ENCODE measurements at places on chromosomes 7 and 10.
A peak's percentile ranks its signal among the peaks of the same experiment; 100 is the strongest.

GRCh38 chr10:125565046-125565445, 117.9 kb downstream of the TEX36 start:
- DNase-seq = no peak

DNA sequence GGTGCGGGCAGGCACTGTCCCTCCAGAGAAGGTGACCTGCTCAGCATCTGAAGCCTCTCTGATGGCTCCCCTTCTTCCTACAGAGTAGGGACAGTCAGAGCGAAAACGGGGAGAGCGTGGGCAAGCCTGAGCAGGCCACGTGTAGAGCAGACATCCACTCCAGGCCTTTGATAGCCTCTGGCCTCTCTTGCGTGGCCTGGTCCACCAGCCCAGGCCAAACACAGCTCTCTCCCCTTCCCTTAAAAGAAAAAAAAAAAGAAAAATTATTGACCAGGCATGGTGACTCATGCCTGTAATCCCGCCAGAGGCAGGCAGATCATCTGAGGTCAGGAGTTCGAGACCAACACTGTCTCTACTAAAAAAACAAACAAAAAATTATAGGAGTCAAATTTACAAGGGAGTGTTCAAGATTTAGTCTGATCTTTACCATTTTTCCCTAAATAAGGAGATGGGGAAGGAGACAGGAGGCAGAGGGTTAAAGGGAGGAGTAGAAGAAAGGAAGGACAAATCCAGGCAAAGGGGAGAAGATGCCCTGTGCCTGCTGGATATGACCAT, 84.8 kb downstream of the PLXNA4 start:
- DNase-seq = no peak

DNA sequence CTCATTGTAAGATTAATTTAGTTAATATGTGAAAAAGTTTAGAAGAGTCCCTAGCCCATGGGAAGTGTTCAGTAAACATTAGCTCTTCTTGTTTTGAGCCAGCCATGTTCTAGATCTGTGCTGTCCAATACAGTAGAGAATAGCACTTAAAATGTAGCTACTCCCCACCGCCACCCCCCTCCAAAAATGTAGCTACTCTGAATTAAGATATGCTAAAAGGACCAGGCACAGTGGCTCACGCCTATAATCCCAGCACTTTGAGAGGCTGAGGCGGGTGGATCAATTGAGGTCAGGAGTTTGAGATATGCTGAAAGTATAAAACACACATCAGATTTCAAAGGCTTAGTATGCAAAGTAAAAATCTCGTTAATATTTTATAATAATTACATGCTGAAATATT, 47.3 kb upstream of the MXI1 start:
- DNase-seq = no peak

DNA sequence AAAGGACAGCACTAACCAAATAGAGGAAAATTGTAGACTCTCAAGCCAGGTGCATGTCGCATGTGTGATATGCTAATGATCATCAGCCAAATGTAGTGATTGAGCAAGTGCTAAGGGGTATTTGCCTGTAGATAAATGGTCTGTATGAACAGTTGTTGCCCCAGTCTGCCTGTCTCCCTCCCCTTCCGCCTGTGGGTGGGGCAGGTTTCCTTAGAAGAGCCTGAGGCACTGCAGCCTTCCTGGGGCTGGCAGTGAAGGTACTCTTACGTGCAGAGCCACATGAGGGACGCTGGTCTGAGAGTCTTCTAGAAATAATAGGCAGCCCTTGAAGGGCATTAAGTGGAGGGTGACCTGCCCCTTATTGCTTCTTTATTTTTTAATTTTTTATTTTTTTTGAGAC, 152.1 kb downstream of the SNX10 start:
- DNase-seq = no peak

DNA sequence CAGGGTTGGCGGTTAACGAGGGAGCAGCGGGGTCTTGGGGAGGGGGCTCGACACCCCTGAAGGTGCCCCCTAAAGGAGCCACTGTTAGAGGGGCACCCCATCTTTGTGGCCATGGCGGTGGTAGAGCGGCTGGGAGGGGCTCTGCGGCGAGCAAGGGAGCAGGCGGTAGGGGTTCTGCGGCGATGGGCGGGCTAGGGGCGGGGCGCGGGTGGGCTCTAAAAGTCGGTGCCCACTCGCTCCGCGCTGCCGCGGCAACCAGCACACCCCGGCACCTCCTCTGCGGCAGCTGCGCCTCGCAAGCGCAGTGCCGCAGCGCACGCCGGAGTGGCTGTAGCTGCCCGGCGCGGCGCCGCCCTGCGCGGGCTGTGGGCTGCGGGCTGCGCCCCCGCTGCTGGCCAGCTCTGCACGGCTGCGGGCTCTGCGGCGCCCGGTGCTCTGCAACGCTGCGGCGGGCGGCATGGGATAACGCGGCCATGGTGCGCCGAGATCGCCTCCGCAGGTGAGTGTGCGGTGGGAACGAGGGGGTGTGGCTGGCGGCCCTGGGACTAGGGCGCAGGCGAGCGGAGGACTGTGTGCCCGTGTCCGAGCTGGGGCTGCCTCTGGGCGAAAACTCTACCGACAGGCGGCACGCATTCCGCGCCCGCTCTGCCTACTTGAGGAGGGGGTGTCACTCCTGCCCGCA, at the start of gene MEST:
Gene MEST (plus strand): TSS at position 245 of the 682 bp plus-strand sequence. CDS start 229 bp downstream, at position 474.
- no peak for DNase-seq

GRCh38 chr7:70500261-70500660, 631.7 kb upstream of the GALNT17 start:
- DNase-seq = no peak

GRCh38 chr7:87797798-87798403, 78.3 kb downstream of the SLC25A40 start:
- no peak for DNase-seq

GRCh38 chr10:116740971-116741370, 1.4 kb downstream of the HSPA12A start:
- no peak for DNase-seq

DNA sequence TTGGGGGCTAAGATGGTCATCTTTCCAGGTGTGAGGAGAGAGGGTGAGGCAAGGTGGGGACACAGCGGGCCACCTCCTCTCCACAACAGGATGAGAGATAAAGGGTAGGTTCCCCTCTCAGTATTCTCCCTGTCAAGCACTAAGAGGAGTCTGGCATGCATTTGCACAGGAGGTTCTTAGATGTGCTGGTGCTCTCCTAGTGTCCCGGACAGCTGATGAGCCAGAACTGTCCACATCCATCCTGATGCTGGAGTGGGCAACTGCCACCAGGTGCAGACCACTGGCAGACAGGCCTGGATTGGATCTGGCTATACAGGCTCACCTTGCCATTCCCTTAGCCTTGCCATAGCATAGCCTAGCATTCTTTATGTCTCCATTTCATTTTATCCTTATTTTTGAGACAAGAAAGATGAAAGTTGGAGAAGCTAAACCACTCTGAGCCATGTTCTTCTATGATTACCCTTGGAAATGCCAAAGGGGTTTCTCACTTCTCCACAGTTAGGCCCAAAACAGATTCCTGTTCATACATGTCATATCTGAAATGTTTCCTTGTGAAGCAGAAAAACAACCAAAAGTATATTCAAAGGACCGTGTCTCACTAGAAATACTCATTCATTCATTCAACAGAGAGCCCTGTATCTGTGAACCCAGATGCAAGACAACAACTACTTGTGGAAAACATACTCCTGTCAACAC, 48.8 kb upstream of the ANTXRL start:
- no peak for DNase-seq

DNA sequence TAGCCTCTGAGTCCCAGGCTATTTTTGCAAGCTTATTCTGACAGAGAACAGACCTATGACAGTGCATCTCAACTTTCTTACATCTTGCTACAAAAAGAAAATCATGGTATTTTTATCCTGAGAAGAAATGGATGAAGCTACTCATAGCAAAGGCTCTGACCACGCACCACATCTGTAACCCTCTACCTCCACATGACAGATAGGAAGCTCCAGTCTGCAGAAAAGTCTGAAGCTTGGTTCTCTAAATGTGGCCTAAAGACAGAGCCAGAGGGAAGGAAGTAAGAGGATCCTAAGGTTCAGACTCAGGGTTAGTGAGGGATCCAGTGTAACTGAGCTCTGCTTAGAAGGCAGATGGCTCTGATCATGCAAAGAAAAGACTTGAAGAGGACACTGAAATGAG, 58.4 kb upstream of the ABCB5 start:
- DNase-seq = no peak

GRCh38 chr7:2128601-2129322, 104.0 kb downstream of the MAD1L1 start:
- DNase-seq = no peak

- no peak for DNase-seq
Measured at GRCh38 chr10:96327462-96327861, 23.2 kb downstream of the DNTT start.

- peak; percentile 45 for DNase-seq
Measured at GRCh38 chr7:112481833-112482670, 1.3 kb downstream of the LSMEM1 start.

DNA sequence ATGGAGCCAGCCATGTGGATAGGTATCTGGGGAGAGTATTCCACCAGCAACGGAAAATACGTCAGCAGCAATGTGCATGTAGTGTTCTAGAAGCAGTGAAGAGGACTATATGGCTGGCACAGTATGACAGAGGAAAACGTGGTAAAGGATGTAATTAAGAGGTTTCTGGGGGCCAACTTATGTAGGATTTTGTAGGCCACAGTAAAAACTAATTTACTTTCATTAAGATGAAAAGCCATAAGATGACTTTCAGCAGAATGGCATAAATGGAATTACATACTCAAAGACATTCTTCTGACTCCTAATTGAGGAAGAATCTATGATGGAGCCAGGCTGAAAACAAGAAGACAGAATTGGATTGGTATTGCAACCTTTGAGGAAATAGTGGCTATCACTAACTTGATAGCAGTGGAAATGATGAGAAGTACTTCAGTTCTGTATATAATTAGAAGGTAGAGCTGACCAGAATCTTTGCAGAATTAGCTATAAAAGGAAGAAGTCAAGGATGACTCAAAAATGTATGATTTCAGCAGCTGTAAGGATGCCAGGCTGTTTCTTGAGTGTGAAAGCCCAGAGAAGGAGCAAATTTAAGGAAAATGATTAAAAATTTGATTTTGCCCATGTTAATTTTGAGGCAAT, 156.7 kb downstream of the MBL2 start:
- DNase-seq = no peak

GRCh38 chr10:43869669-43870322, 221.1 kb upstream of the ZNF32 start:
- no peak for DNase-seq

DNA sequence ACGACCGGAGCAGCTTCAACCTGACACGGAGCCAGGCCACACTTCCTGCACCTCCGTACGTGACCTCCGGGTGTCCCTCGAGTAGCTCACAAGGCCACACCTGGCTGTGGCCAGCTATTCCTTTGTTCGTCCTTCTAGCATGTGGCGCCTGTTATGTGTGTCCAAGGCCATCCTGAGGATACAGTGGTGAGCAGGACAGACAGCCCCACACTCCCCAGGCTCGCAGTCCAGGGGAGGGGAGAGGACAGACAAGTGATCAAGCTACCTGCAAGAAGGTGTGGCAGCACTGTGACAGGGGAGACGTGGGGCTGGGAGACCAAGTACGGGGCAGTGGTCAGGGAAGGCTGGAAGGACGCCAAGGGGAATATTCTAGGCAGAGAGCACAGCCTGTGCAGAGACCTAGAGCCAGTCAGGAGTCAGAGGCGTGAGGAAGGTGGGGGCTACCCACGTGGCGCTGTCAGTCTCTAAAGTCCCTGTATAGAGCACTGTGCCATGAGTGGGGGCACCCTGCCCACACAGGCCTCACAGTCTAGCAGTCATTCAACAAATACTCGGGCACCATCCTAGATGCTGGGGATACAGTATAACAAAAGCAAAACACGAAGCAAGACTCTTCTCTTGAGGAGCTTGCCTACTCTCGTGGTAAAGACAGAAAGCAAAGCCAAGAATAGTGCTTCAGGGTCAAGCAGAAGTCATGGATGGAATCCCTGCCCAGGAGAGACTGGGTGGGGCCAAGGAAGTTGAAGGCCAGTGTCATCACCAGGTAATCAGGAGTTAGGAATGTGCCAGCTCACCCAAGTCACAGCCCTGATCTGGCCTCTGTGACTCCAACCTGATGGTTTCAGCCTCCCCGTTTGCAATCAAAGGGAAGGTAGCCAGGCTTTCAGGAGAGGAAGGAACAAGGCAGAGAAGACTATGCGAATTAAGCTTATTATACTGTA, 58.6 kb downstream of the PROSER2 start:
- no peak for DNase-seq

- DNase-seq = no peak
Measured at GRCh38 chr10:308101-308500, 172.8 kb downstream of the ZMYND11 start.

GRCh38 chr7:36005293-36005692, 147.8 kb upstream of the EEPD1 start:
- DNase-seq = no peak

DNA sequence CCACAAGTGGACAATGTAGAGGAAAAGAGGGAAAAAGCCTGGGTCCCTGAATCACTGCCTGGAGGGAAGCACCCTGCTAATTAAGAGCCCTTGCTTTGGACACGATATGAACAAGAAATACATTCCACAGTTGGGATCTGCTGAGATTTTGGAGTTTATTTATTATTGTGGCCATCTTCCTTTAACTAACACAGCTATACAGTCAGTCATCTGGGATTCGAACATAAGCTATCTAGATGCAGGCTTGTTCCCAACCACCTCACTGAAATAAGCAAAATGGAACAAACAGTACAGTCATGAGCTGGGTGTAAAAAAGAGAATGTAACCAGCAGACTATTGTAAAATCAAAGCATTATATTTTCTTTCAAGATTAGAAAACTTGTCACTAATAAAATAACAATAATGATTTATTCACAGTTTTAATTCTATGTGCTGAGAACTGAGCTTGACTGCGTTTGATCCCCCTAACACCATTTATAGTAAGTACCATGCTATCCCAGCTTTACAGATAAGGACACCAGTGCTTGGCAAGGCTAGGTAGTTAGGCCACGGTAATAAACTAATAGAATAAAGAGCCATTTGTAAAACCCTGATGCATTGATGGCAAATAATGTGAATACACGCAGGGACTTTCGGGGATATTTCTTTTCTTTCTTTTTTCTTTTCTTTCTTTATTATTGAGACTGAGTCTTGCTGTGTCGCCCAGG, 223.8 kb upstream of the KLF6 start:
- no peak for DNase-seq

DNA sequence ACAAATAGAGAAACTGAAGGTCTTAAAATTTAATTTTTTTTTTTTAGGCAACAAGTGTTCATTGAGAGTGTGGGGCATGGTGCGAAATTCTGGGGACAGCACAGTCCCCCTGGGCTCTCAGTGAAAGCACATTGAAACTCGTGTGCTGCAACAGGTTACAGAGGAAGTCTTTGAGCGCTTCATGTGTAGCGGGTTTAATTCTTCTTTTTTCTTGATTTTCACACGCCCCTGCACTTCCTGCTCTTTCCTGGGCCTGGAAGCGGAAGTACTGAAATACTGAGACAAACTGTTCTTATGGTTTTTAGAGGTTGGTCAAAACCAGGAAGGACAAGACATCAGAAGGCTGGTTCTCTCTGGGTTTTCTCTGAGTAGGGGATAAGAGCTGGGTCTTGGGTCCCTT, 203.5 kb downstream of the PTEN start:
- no peak for DNase-seq
